ENCODE measurements at places on chromosomes 5 and 9.

GRCh38 chr5:112630246-112631009 lies 107.3 kb upstream of the APC start:
- DNase-seq = no peak

- no peak for DNase-seq
Measured at GRCh38 chr5:21672911-21673310, 1180.2 kb downstream of the CDH12 start.

DNA sequence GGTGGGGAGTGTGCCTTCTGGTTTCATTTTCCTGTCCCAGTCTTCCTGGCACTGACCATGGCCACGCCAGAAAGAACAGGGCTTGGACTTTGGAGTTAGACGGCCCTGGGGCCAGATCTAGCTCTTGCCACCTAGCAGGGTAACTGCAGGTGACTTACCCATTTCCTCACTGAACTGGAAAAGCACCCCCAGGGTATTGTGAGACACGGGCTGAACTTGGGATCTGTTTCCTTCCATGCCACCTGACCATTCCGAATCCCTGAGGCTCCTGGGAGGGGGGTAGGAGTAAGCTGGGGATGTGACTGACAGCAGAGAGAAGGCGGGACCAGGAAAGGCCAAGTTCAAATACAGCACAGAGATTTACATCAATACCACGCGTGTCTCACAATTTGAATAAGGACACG lies 9.4 kb downstream of the HNRNPAB start:
- DNase-seq = no peak

DNA sequence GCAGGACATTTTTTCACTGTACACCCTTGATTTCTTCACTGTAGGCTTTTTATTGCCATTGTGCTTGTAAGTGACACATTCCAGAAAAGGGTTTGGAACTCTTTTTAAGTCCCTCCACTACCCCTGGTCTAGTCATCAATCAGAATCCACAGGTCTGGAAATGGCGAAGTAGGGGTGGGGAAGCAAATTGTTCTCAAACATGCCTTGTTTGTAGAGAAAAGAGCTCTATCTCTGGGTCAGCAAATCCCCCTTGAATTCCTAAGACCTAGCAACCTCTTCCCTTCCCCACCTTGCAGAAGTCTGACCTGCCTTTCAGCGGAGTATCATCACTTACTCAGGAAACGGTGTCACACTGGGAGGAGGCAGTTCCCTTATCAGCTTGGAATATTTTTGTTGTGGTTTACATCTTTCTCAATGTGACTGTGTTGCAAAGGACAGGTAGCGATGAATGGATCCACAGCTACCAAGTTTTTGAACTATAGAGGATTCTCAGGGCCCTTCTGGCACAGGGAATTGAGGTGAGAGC lies 3.2 kb downstream of the SH3RF2 start:
- no peak for DNase-seq

GRCh38 chr5:77568082-77568481 lies 70.4 kb downstream of the OTP start:
- DNase-seq = no peak

DNA sequence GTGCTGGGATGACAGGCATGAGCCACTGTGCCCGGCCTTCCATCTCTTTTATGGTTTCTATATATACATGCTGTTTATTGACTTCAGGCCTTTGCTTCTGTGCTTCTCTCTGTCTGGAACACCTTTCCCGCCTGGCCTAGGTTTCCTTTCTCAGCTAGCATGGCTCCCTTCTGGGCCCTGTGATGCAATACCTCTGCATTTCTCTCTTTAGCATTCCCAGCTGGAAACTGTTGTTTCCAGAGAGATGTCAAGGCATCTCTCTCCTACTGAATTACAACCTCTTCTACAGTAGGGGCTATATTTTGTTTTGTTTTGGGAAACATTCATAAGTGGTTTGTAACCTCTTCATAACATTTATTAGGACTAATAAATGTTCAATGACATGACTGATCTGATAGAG lies 57.1 kb downstream of the RPS23 start:
- DNase-seq = no peak

GRCh38 chr9:130448771-130449603 lies 4.2 kb downstream of the ASS1 start:
- no peak for DNase-seq

- DNase-seq = peak; percentile 58
Measured at GRCh38 chr5:59542851-59543820, 350.4 kb downstream of the PDE4D start.

DNA sequence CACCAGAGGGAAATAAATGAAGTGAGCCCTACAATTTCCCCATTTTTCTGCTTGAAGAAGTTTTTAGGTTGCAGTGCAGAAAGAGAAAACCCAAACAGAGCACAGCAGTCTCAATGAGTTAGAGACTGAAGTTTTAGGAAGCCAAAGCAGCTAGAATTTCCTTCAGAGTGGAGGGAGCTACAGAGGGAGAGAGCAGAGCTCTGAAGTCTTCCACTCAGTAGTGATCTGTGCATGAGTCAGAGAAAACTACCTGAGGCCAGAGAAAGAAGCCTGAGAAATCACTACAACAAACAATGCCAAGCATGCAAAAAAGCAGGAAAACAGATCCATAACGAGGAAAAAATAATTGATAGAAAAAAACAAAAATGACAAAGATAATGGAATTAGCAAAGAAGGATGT lies 17.9 kb upstream of the NDUFB6 start:
- DNase-seq = no peak

DNA sequence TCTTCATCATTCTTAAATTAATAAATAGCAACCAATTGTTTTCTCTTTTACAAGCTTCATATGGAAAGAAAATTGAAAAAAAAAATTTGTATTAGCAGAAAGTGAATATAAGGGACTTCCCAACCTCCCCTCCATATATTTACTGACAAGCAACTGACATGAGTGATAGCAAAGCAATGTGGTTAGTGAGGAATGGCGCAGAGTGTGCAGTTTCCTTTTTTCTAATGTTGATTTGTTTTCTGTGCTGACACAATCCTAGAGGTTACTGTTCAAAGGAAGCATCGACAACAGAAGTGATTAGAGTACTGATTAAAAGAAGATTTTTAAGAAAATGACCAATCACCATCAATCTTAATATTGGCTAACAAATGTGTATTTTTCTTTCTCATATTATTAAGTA lies 1.7 kb upstream of the PTGER4 start:
- no peak for DNase-seq

DNA sequence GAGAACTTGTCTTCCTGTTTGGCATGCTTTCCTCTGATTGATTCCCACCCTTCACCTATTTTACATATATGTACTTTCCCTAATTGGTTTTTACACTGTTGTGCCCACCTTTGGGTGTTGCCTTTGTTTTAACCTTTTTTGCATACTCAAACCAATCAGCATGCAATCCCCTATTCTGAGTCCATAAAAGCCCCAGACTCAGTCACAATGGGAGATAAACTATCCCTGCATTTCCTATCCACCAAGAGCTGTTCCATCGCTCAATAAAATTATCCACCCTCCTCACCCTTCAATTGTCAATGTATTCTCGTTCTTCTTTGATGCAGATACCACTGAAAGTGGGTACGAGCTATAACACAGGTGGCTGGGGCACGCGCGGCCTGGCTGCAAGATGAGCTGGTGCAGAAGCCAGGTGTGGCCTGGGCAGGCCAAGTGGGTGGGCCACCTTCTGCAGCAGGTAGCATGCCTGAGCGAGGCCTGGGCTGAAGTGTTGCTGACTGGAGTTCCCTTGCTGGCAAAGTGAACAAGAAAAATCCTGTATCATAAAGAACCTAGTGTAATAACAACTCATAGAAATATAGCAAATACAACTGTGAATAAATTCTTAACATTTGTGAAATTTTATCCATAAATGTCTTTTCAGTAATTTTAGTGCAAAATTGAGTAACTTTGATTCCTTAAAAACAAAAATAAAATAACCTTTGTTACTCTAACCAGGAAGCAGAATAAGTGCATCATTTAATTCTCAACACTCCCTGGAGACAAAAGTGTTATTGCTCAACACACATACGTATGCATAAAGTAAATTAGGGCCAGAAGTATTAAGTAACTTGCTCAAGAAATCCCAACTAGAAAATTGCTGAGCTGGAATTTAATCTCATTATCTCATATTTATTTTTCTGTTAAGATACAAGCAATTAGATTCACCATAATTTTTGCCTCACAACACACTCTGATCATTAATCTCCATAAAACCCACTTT lies 685.3 kb upstream of the EDIL3 start:
- no peak for DNase-seq

- DNase-seq = no peak
Measured at GRCh38 chr5:99010294-99010693, 81.5 kb upstream of the CHD1 start.

DNA sequence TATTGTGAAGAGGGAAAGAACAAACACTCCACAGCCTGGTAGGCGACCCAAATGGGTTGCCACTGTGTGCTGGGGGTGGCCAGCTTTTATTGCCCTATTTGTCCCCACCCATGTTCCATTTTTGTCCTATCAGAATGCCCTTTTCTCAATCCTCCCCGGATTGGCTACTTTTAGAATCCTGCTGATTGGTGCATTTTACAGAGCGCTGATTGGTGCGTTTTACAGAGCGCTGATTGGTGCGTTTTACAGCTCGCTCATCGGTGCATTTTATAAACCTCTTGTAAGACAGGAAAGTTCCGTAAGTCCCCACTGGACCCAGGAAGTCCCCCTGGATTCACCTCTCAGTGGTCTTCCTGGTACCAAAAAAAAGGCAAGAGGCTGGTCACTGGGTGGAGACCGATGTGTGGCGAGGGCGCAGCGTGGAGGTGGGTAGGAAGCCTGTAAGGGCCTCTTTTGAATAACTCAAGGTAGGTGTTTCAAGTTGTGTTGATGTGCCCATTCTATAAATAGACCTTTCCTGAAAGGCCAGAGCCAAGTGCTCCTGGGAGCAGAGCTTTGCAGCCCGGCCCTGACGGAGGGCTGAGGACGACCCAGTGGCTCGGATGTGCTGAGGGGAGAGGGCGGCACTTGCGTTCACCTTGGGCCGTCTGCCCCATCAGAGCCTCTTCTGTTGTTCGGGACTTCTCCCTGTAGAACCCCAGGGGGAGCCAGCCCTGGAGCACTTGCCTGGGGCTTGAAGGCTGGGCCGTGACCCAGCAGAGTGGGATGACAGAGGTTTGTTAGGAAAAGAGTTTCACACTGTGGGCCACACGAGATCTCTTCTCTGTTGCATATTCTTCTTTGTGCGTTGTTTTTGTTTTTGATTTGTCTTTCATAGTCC lies 7.2 kb upstream of the GFPT2 start:
- no peak for DNase-seq

GRCh38 chr9:35845824-35846771 lies 17.1 kb downstream of the TMEM8B start:
- DNase-seq = no peak

GRCh38 chr9:105026451-105026850 lies 98.5 kb upstream of the ABCA1 start:
- DNase-seq = no peak

- no peak for DNase-seq
Measured at GRCh38 chr9:92917176-92917800, 30.0 kb upstream of the FGD3 start.

- DNase-seq = no peak
Measured at GRCh38 chr9:107216329-107216728, 66.8 kb upstream of the RAD23B start.

- no peak for DNase-seq
Measured at GRCh38 chr9:95012902-95013301, 286.4 kb downstream of the AOPEP start.

DNA sequence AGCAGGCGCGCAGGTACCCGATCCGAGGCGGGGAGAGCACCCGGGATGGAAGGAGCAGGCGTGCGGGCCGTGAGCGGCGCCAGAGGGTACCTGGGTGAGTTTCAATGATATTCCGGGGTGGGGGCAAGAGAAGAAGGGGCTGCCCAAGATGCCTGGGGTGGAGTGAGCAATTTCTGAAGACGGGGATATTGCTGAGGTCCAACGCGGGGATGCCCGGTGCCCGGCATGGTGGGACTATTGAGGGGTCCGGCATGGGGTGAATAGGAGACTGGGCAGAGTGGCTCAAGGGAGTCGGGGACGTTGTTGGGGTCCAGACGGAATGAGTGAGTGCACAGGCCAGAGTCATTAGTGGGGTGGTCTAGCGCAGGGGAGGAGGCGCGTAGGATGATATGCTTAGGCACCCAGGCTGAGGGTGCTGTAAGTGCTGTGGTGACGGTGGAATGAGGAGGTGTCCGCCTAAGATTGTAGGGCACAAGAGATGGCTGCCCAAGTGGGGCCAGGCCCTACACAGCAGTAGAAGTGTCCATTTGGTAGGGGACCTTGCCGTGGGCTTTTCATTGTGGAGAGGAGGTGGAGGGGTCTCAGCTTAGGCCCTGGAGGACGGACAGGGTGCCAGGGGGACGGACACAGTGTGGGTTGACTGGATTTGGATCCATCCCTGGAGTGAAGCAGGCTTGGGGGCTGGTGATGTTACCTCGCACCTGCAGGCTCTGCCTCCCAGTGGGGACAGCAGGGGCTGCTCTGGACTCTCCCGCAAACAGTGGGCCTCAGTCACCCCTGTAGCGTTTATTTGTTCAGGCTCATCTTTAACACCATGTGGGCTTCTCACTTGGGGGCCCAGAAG lies 719 bp downstream of the MIGA2 start:
- DNase-seq = no peak

DNA sequence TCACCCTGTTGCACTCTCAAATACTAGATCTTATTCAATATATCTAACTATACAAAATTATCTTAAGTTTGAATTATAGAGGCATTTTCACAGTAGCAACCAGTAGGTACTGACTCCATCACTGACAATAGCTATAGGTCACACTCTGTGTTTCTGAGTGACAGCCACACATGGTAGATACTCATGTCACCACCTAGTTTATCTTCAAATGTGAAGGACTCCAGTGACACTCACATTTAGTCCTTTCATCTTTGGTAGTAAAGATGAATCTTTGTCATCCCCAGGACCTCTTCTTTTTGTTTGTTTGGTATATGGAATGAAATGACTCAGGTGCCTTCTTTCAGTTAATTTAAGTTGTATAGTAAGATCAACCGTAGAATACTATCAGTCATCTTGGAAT lies 102.5 kb upstream of the DHFR start:
- no peak for DNase-seq

DNA sequence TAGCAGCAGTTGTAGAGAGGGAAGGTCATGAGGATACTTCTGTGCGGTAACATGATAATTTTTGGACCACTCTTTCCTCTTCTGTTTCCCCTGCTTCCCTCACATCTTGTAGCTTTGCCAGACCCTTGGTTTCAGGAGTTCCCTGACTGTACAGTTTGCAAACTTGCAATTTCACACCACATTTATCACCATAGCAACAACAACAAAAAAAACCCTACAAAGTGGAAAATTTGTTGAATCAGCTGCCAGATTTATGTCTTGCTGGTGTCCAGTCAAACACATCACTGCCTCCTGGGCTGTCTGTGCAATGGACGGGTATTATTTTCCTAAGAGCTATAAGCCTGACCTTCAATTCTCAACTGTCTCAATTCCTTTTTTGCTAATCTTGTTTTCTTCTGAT lies 751.6 kb downstream of the TLR4 start:
- DNase-seq = peak; percentile 62

DNA sequence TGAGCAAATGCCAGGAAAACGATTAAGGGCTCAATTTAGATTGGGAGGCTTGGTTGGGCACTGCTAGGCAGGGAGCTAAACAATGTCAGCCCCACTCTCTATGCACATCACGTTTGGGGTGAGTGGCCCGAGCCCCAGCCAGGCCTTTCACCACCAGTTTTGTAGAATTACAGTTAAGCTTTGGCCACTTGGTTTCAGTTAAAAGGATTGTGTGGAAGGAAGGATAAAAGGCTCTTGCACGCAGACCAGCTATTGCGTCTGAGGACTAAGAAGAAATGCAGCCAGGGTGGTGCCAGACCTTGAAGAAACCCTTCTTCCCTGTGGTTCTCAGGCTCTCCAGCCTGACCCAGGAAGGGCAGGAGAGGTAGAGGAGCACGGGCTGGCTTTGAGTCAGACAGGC lies 125.3 kb upstream of the SLC44A1 start:
- no peak for DNase-seq

- no peak for DNase-seq
Measured at GRCh38 chr5:17398431-17398830, 99.6 kb upstream of the TAF11L2 start.

Measured in NCI-H774 (cell line).